HepG2 (cell line): ENCODE measurements at places on chromosomes 12 and 14. TPM values are rescaled to one million over a fixed set of nuclear protein-coding genes. Genes with fewer than 3 reads are reported as not detected.

Gene SLC2A14
- total RNA-seq, result 6.6 and 7.7 TPM in 2 replicates

Gene HCAR3
- total RNA-seq, result 0.11 and 0.20 TPM in 2 replicates

Gene RDH5
- 1.0 and 2.6 TPM in 2 replicates for total RNA-seq

Gene CCDC196
- not detected in 2 replicates for total RNA-seq

Gene APOF
- 1.7 and 3.3 TPM in 2 replicates for total RNA-seq

Gene KCNMB4
- 0.84 and 1.7 TPM in 2 replicates for total RNA-seq

Gene CEP170B
- total RNA-seq, result 4.4 and 8.8 TPM in 2 replicates

Gene DCAF5
- 11.3 and 13.4 TPM in 2 replicates for total RNA-seq

GRCh38 chr12:124165695-124166094, 129.2 kb upstream of the RFLNA start:
- no peak overlapping the region for H3K27ac ChIP-seq
- 0 out of 3 replicates have a peak, but pooled peaks cover 3% of the 10 kb centered on the region for H3K27me3 ChIP-seq
- H3K4me1 ChIP-seq, result no peaks in the 10 kb centered on the region
- no peak overlapping the region for H3K4me3 ChIP-seq
- H3K36me3 ChIP-seq, result no peaks in the 10 kb centered on the region

DNA sequence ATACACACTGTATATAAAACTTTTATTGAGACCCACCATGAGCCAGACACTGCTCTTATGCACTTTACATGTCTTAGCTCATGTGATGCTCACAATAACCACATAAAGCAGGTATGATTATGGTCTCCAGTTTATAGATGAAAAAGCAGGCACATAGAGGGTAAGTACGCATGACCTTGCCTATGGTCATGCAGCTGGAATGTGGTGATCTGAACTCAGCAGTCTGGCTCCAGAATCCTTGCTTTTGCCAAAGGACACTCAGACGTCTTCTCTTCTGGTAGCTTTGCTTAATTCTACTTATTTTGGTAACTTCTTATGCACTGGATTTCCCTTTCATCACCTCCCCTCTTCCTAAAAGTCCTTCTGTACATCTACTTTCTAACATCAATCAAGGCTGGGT, 103.3 kb upstream of the CRY1 start:
- no peak for DNase-seq
- H3K4me3 ChIP-seq, result no peak overlapping the region
- no peaks in the 10 kb centered on the region for H3K27me3 ChIP-seq
- no peaks in the 10 kb centered on the region for H3K36me3 ChIP-seq
- H3K27ac ChIP-seq, result no peak overlapping the region

GRCh38 chr14:74648601-74649000, 36.6 kb upstream of the LTBP2 start:
- H3K36me3 ChIP-seq, result no peaks in the 10 kb centered on the region
- H3K4me3 ChIP-seq, result no peak overlapping the region
- no peak for DNase-seq
- no peaks in the 10 kb centered on the region; the same call in 1 of the 2 replicates for H3K27me3 ChIP-seq
- no peaks in the 10 kb centered on the region for H3K4me1 ChIP-seq

GRCh38 chr12:110421159-110421661, 17.7 kb upstream of the ANAPC7 start:
- H3K27me3 ChIP-seq, result no peaks in the 10 kb centered on the region
- no peaks in the 10 kb centered on the region for H3K36me3 ChIP-seq
- H3K4me1 ChIP-seq, result peaks cover 23% of the 10 kb centered on the region
- H3K4me3 ChIP-seq, result no peak overlapping the region
- H3K27ac ChIP-seq, result no peak overlapping the region
- no peak for DNase-seq

- no peak overlapping the region for H3K27ac ChIP-seq
- no peaks in the 10 kb centered on the region for H3K27me3 ChIP-seq
- no peak for DNase-seq
- no peak overlapping the region for H3K4me3 ChIP-seq
- no peaks in the 10 kb centered on the region for H3K36me3 ChIP-seq
Observed at GRCh38 chr12:33771889-33772288, 250.4 kb upstream of the ALG10 start.

- peaks cover 4% of the 10 kb centered on the region; the same call in 1 of the 2 replicates for H3K36me3 ChIP-seq
- no peak for DNase-seq
- H3K4me3 ChIP-seq, result no peak overlapping the region
- H3K27ac ChIP-seq, result no peak overlapping the region
Observed at GRCh38 chr14:71711125-71711524, 221.1 kb upstream of the RGS6 start.

GRCh38 chr14:83425138-83425537, 1891.5 kb upstream of the SEL1L start:
- no peak overlapping the region for H3K4me3 ChIP-seq
- no peaks in the 10 kb centered on the region for H3K36me3 ChIP-seq
- no peak for DNase-seq
- no peaks in the 10 kb centered on the region for H3K4me1 ChIP-seq
- no peak overlapping the region for H3K27ac ChIP-seq

- 0 out of 2 replicates have a peak, but pooled peaks cover 9% of the 10 kb centered on the region for H3K4me1 ChIP-seq
- no peaks in the 10 kb centered on the region for H3K27me3 ChIP-seq
- H3K36me3 ChIP-seq, result no peaks in the 10 kb centered on the region
- DNase-seq, result no peak
- H3K27ac ChIP-seq, result no peak overlapping the region
- no peak overlapping the region for H3K4me3 ChIP-seq
Observed at GRCh38 chr14:69370061-69370460, 28.0 kb downstream of the ERH start.

- H3K36me3 ChIP-seq, result no peaks in the 10 kb centered on the region
- no peak overlapping the region for H3K4me3 ChIP-seq
- no peak for DNase-seq
- no peak overlapping the region for H3K27ac ChIP-seq
Observed at GRCh38 chr12:22410486-22410885, 76.0 kb upstream of the ST8SIA1 start.

- H3K36me3 ChIP-seq, result no peaks in the 10 kb centered on the region
- H3K27ac ChIP-seq, result peak overlapping the region; percentile 87
- peaks cover 96% of the 10 kb centered on the region for H3K4me1 ChIP-seq
- no peaks in the 10 kb centered on the region for H3K27me3 ChIP-seq
- peak overlapping the region; percentile 16; the same call in 1 of the 2 replicates for H3K4me3 ChIP-seq
- peak; percentile 89 for DNase-seq
Observed at GRCh38 chr12:111773801-111774551, 7.2 kb downstream of the ALDH2 start.

GRCh38 chr12:94100990-94101737, 47.2 kb upstream of the PLXNC1 start:
- H3K4me1 ChIP-seq, result peaks cover 41% of the 10 kb centered on the region
- no peak overlapping the region for H3K27ac ChIP-seq
- peak overlapping the region; percentile 49 for H3K4me3 ChIP-seq
- H3K27me3 ChIP-seq, result no peaks in the 10 kb centered on the region

- H3K36me3 ChIP-seq, result no peaks in the 10 kb centered on the region
- peaks cover 13% of the 10 kb centered on the region for H3K4me1 ChIP-seq
- peaks cover 3% of the 10 kb centered on the region for H3K27me3 ChIP-seq
Observed at GRCh38 chr12:54172168-54172567, 16.6 kb downstream of the SMUG1 start.

- H3K36me3 ChIP-seq, result no peaks in the 10 kb centered on the region
- no peaks in the 10 kb centered on the region for H3K4me1 ChIP-seq
- peak; percentile 58 for DNase-seq
Observed at GRCh38 chr14:44316647-44317440, 190.2 kb downstream of the FSCB start.

- H3K27ac ChIP-seq, result no peak overlapping the region
- no peaks in the 10 kb centered on the region for H3K36me3 ChIP-seq
- H3K27me3 ChIP-seq, result no peaks in the 10 kb centered on the region
- no peaks in the 10 kb centered on the region for H3K4me1 ChIP-seq
Observed at GRCh38 chr12:128245121-128245520, 21.8 kb upstream of the TMEM132C start.

DNA sequence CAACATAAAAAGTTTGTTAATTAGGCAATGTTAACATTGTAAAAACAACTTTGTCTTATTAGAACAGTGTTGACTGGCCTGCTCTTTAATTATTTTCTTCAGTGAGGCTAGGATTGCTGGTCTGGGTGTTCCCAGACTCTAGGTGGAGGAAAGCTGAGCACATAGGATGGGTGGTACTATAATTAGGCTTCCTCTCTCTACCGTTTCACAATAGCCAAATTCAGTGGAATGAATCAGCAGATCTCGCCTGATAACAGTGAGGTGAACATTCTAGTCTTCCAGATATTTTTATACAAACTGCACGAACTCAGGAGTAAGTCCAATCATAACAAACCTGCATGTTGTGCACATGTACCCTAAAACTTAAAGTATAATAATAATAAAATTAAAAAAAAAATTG, 11.9 kb downstream of the PTGDR start:
- H3K36me3 ChIP-seq, result no peaks in the 10 kb centered on the region
- no peak for DNase-seq
- no peaks in the 10 kb centered on the region for H3K4me1 ChIP-seq
- H3K4me3 ChIP-seq, result no peak overlapping the region

- H3K27me3 ChIP-seq, result no peaks in the 10 kb centered on the region
- H3K27ac ChIP-seq, result peak overlapping the region; percentile 92
- DNase-seq, result no peak
- H3K4me1 ChIP-seq, result peaks cover 76% of the 10 kb centered on the region
Observed at GRCh38 chr12:102913453-102914226, 3.4 kb downstream of the PAH start.

DNA sequence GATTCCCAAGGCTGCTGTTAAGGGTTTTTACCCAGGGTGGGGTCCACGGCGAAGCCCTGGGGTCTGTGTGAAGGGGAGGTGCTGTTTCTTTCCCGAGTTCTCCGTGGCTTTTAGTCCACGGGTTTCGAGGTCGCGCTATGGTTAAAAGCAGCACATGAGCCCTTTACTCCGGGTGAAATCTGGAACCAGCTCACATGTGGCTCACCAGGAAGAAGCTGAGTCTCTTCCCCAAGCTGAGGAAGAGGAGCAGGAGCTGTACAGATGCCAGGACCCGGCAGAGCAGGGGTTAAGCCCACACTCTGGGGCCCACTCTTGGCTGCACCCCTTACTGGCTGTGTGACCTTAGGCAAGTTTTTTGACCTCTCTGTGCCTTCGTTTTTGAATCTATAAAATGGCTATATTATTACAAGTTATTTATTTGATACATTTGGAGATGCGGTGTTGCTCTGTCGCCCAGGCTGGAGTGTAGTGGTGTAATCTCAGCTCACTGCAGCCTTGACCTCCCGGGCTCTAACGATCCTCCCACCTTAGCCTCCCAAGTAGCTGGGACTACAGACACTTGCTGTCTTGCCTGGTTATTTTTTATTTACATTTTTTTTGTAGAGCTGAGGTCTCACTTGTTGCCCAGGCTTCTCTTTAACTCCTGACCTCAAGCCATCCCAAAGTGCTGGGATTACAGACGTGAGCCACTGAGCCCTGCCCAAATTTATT, 266.3 kb downstream of the AACS start:
- H3K4me1 ChIP-seq, result no peaks in the 10 kb centered on the region
- no peak for DNase-seq
- peaks cover 2% of the 10 kb centered on the region for H3K27me3 ChIP-seq
- H3K27ac ChIP-seq, result no peak overlapping the region
- no peaks in the 10 kb centered on the region for H3K36me3 ChIP-seq

- H3K4me1 ChIP-seq, result no peaks in the 10 kb centered on the region
- peaks cover 50% of the 10 kb centered on the region; the same call in 2 of the 3 replicates for H3K27me3 ChIP-seq
- no peak overlapping the region for H3K4me3 ChIP-seq
- H3K27ac ChIP-seq, result no peak overlapping the region
Observed at GRCh38 chr14:74241652-74242017, 2.4 kb downstream of the VSX2 start.

DNA sequence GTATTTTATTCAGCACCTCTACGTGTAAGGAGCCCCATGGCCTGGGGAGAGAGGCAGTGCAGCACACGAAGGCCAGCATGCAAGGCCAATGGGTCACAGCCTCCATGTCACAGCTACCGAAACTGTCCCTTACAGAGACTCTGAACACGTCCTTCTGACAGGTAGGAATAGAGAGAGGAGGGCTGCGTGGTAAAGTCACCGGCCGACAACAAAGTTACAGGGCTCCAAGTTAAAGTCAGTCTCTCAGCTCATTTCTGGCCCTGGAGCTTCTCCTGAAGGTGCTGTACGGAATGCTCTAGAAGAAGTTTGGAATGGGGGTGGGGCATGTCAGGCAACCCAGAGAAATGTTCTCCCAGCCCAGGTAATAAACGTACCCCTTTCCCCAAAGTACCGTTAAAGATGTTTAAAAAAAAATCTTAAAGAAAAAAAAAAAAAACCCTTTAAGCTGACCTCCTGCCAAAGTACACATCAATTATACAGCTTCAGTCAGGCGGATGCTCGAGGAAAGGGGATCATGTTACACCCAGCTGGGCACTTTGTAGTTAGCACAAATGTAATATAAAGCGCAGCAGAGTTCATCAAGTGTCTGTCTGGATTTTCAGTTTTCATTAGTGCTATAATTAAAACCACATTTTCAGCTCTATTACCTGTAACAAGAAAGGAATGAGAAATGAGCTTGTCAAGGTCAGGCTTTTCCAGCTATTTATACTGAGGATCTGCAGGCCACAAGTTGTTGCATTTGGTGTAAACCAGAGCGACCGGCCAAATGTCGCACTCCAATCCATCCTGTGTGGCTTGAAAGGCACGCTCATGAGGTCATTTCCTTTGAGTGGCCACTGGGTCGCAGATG, 53.3 kb upstream of the CDKN3 start:
- no peak overlapping the region for H3K27ac ChIP-seq
- DNase-seq, result peak; percentile 34
- H3K27me3 ChIP-seq, result no peaks in the 10 kb centered on the region
- H3K4me1 ChIP-seq, result peaks cover 25% of the 10 kb centered on the region
- no peaks in the 10 kb centered on the region for H3K36me3 ChIP-seq

DNA sequence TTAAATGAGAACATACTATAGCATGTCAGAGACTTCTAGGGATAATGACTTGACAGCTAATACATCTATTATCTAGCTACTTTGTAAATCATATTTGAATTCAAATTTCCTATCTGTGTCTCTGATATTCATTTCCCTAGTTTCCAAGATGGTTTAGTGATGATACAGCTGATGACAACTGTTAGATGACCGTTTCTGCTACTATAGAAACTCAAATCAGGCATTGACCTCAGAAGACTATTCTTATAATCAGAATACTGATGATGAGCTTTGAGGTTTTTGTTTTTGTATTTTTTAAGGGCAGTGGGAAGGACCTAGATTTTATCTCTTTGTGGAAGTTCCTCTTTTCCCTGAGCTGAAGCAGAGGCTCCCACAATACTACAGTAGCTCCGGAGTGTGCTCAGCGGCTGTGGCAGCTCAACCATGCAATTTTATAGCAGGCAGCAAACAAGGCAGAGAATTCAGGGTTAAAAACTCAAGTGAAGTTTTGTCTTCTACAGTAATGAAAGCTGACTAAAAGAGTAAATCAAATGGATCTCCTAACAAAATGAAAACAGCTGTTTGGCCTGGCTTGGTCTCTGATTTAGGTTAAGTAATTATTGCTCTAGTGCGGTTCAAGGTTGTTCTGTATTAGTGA, 145.1 kb downstream of the SLC25A21 start:
- no peaks in the 10 kb centered on the region for H3K27me3 ChIP-seq
- DNase-seq, result no peak
- no peaks in the 10 kb centered on the region for H3K4me1 ChIP-seq
- no peak overlapping the region for H3K4me3 ChIP-seq
- no peak overlapping the region for H3K27ac ChIP-seq
